NCI-H2081 treated with DMSO at 0.1 percent for 48 hours (cell line): ENCODE measurements at places on chromosomes 6 and 20.

DNA sequence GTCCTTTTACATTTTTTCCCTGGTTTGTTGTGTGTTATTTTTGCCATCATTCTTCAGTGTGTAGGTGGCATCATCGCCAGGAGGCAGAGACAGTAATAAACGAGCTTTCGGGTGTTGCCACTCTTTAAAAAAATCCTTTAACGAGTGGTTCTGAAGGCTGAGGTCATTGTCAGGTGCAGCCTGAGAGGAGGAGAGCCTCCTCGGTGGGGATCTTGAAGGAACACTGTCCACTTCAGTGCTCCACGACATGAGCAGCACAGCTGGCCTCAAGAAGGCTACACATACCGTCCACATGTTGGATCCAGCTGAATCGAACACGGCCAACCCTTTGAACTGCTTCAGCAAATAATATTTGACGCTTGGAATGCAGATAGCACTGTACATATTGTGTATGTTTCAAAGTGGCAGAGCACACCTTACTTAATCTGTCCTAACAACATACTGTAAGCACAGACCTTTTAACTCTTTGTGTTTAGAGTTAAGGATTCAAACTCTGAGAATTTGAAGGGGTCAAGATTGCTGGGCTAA, 48.0 kb upstream of the FOXQ1 start:
- no peak for DNase-seq

DNA sequence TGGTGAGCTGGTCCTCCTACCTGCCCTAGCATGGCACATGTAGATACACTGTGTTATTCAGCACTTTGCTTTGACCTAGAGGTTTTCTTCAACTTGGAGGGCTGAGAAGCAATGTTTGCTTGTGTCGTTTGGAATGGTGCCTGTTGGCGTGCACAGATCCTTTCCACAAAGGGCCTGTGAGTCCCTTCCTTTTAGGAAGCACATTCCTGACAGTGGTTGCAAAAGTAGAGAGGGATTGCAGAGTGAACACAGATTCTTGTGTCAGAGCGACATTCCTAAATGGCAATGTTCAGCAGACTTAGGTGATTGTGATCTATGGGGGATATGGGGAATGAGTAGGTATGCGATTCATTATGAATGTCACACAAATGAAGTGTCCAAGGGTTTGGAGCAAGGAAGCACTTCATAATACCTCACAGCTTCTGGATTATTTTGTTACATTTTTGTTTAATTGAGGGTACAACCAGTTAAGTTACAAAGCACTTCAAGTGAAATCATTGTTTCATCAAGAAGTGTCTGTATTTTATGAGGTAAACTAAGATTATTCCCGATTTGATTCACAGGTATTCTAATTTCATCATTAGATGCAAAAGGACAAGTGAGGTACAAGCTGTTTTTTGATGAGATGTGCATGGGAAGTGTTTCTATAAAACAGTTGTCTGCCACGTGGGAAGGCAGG, 713 bp upstream of the RNF144B start:
- no peak for DNase-seq

GRCh38 chr6:14455876-14456648, 338.5 kb downstream of the CD83 start:
- DNase-seq, result no peak

DNA sequence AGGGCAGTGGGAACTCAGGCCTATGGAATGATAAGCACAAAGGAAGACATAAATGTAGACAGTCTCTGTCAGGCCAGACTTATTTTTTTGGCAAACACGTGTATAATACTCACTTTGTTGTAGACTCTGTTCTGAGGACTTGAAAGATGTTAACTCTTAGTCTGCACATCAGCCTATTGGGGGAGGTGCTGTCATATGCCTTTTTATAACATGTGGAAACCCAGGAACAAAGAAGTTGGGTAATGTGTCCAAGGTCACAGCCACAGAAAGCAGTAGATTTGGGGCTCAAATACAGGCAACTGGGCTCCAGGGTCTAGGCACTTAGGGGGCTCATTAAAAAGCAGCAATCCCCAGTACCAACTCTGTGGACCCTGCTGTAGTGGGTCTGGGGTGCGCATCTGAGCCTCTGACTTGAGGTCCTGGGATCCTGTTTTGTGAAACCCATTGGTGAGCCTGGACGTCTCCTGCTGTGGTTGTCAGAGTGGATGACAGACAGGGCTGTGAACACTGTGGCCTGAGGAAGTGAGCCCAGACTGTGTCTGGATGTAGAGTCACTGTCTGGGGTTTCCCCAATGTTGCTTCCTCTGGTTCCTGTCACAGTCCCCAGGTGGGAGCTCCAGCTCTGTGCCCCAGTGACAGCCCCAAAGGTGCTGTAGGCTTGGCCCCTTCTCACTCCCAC, 50.0 kb downstream of the CDH26 start:
- no peak for DNase-seq

DNA sequence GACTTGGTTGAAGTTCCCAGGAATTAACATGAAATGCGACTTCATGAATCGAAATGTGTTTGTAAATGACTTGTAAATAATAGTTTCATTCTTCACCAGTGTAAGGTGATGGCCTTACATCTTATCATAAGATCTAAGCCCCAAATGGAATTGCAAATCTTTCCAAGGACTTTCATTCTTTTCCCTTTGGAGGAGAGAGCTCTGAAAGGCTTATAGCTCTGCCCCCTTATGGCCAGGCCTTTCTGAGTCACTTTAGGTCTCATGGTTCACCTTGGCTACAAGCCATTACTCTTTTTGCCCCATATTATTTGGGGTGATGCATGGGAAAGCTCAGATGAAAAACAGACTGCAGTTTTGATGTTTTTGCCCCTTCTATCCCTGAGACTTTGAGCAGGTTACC, 209.1 kb upstream of the BMP2 start:
- no peak for DNase-seq

DNA sequence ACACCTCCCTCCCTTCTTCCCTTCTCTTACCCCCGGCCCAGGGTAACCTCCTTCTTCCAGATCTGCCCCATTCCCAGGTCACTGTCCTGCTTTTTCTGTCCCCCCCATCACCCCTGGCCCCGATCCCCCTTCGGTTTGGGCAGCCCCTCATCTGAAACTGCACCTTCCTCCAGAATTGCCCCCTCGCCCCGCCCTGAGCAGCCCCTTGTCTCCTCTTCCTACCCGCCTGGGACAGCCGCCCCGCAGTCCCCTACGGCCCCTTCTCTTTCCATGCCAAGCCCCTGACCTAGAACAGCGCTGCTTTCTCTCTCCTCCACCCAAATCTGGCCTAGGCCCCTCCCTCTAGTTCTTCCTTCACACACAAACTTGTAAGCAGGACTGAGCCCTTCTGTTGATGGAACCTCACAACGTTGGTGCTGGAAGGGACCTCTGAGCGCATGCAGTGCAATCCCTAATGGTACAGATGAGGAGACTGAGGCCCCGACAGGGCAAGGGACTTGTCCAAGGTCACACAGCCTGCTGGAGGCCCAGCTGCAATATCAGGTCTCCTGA, 630 bp downstream of the PPP2R5D start:
- DNase-seq, result no peak

- DNase-seq, result no peak
These were observed 63.3 kb upstream of the MAP7 start for GRCh38 chr6:136613477-136613876.

DNA sequence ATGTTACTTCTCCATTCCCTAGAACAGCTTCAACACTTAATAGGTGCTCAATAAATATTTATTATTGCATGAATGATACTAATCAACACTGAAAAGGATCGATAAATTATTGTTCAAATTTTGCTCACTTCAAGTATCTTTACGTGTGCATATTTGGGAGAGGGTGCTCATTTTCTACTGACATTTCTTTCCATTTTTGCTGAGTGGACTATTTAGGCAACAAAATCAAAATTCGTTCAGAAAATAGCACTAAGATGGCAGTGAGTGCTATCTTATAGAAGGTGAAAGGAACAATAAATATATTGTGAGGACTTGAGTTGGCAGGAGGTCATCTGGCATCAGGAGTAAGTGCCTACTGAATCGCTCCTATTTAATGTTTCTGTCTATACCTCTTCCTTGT, 501.9 kb upstream of the IRAK1BP1 start:
- DNase-seq, result no peak

GRCh38 chr6:104527761-104528415, 331.8 kb downstream of the HACE1 start:
- no peak for DNase-seq

- no peak for DNase-seq
These were observed 184.5 kb upstream of the RAB32 start for GRCh38 chr6:146359131-146359530.

DNA sequence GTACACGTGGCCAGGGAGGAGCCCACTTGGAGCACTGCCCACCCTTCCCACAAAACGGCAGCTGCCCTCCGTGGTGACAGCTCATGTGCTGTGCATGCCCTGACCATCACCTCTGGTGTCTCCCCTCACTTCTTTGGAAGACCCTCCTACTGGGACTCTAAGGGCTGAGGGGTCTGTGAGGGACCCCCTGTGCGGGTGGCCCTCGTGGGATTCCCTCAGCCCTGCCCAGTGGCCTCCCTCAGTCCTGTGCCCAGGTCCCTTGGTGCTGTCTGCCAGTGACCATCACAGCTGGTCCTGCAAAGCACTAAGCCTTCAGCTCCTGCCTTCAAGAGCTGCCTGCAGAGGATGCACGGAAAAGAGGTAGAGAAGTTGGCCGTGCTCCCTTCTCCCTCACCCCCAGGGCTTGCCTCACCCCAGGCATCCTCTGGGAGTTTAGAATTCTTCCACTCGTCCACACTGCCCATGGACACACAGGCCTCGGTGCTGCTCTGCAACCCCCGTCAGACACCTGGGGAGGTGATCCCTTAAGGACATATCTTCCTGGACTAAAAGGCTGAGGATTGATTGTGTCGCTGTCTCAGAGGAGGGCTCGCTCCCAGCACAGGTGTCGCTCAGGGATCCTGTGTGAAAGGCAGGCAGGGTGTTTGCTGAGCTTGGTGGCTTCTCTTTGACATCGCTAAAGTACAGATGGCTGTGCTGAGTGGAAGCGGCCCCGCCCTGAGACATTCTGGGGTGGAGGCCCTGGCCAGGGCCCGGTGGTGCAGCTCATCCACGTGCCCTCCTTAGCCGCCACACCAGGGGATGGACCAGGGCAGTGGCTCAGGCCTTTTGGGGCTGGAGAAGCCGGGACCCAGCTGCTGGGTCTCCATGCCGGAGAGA, 119.5 kb upstream of the FRMD1 start:
- no peak for DNase-seq

GRCh38 chr6:167574431-167575151, 249.7 kb downstream of the TTLL2 start:
- DNase-seq, result no peak

GRCh38 chr6:41966961-41967311, 25.3 kb upstream of the CCND3 start:
- DNase-seq, result no peak

GRCh38 chr6:118645395-118645794, 6.0 kb downstream of the CEP85L start:
- no peak for DNase-seq

- DNase-seq, result no peak
These were observed 10.6 kb upstream of the DSN1 start for GRCh38 chr20:36784116-36784515.

- DNase-seq, result no peak
These were observed 152.0 kb downstream of the TSHZ2 start for GRCh38 chr20:53124075-53124551.

GRCh38 chr6:74607934-74608333, 597.9 kb downstream of the COL12A1 start:
- DNase-seq, result no peak
